ENCODE measurements at places on chromosomes 5 and 9.

DNA sequence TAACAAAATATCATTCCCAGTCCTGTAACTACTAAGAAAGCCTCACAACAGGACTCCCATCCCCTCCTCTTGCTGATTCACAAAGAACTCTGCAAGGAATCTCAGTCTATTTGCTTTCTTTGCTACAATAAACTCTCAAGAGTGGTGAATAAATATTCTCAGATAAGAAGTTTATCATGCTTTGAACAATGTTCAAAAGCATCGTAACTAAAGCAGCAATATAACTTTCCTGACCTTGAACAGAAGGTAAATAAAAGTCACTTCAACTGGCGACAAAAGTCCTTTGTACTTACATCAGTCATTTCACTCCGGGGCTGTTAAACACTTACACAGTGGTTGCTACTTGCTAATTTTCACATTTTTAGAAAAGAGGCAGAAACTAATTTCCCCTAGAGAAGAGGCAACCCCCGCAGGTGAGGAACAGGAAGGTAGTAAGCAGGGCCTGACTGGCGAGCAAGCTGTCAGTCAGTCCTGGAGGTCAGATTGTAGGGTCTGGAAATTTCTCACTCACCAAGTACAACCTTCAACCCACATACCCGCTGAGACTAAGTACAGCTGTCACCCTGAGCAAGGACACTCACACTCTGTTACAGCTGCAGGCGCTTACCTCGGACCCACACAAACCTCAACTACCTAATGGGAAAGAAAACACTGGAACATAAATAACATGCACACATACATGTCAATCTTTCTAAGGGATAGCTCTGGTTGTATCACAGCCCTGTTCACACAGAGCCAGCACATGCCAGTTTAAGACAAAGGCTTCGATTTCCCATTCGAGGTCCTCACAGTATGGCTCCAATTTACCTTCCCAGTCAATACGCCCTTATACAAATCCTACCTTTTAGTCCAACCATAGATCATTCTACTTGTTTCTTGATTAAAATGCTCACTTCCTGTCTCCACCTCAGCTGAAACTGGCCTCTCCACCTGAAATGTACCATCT lies 104.6 kb upstream of the RETREG1 start:
- no peak for DNase-seq

DNA sequence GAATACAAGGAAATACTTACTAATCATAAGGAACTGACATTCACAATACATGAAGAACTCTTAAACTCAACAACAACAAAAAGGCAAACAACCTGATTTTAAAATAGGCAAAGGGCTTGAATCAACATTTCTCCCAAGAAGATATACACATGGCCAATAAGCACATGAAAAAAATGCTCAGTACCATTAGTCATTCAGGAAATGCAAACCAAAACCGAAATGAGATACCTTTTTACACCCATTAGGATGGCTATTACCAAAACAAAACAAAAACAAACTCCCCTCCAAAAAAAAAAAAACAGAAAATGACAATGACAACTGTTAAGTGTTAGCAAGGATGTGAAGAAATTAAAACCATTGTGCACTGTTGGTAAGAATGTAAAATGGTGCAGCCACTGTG lies 104.1 kb upstream of the ZNF462 start:
- no peak for DNase-seq

GRCh38 chr5:179400020-179400419 lies 54.8 kb upstream of the ADAMTS2 start:
- no peak for DNase-seq

DNA sequence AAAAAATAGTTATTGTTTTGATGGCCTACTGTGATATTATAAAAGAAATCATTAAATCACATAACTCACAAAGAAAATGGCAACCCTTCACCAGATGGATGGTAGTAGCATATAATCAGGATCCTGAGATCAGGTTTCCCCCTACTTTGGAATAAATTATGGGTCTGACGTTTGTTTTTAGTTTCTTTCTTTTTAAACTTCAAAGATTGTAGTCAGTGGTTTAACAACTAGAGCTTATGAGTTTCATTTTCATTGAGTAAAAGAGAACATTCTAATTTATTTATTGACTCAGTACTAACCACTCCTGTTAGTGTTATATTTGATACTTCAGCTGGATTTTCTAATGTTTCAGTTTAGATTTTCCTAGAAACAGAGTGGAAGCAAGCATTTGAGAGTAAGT lies 218.0 kb upstream of the PCSK5 start:
- no peak for DNase-seq

GRCh38 chr5:111223101-111223786 lies 940 bp upstream of the CAMK4 start:
- no peak for DNase-seq

GRCh38 chr5:176901260-176902101 lies 2.3 kb upstream of the HK3 start:
- no peak for DNase-seq

DNA sequence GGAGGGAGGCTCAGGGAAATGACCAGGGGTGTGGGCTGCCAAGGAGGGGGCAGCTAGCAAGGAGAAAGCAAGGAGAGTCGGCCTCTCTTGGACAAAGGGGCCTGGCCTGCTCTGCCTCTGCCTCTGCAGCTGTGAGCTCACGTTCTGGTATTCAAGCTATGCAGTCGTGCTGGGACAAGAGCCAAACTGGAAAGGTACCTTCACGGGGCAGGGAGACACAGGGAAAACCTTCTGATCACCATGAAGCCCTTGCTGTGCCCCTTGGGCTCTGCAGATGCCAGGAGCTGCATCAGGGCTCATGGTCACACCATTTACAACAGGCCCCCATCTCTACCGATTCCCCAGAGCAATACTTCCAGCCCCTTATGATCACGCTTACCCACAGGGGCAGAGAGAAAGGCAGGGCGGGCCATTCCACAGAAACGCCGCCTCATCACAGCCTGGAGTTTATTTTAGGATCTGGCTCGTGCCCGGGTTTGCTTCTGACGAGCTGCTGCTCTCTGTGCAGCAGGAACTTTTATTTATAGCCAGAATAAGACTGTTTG lies 63.2 kb downstream of the PRRT1B start:
- DNase-seq: no peak

DNA sequence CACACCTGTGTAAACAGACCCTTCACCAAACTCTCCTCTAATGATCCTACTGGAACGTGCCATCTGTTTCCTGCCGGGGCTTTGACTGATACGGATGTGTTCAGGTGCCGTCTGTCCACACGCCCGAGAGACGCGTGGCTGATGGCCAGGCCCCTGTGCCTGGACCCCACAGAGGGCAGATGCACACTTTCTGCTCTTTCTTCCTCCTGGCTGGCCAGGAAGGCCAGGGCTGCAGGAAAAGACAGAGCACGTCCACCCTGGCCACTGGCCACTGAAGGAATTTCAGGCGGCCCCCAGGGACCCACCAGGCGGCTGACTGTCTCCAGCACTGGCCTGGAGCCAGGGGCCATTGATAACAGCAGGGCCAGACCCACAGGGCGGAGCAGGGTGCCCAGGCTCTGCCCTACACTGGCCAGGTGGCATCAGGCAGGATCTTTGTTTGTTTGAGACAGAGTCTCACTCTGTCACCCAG lies 3.6 kb upstream of the ENG start:
- no peak for DNase-seq

DNA sequence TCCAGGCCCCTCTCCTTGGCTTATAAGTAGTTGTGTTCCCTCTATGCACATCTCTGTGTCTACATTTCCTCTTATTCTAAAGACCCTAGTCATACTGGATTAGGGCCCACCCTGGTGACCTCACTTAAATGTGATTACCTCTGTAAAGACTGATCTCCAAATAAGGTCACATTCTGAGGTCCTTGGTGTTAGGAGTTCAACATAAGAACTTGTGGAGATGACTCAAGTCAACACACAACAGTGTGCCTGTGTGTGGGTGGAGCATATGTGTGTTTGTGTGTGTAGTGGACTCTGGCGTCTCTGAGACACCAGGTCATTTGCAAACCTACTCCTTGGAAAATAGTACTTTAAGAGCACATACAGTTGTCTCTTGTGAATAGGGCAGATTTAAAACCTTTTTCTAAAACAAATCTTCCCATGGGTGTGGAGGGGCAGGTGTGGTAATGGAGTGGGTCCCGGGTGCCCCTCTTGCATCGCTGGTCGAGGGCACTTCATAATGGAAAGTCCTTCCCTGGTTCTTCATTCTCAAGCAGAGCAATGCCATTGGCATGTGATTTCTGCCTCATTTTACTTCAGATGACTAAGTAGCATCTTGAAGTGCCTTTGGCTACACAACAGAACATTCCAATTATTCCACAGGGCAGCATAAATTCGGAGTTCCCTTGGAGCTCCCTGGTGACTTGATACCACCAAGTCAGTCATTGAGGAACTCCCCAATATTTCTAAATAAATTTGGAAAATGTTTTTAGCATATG lies 84.4 kb downstream of the C9orf152 start:
- DNase-seq: no peak

- no peak for DNase-seq
These were observed 43.9 kb upstream of the CEP72 start for GRCh38 chr5:568061-568781.

- DNase-seq: no peak
These were observed 6.1 kb upstream of the BARX1 start for GRCh38 chr9:93960971-93961841.

- DNase-seq: peak; percentile 87
These were observed 23.9 kb downstream of the IRF1 start for GRCh38 chr5:132466433-132467286.

- DNase-seq: no peak
These were observed 8.7 kb downstream of the FAM193B start for GRCh38 chr5:177545487-177546257.

- DNase-seq: no peak
These were observed 88.6 kb downstream of the ANKRD31 start for GRCh38 chr5:75148051-75148450.

GRCh38 chr9:126326228-126327005 lies at the start of gene MVB12B:
MVB12B (plus strand) TSS chr9:126326829; CDS start chr9:126326930, 101 bp downstream.
- DNase-seq: peak; percentile 63

GRCh38 chr5:15627647-15628046 lies 127.7 kb downstream of the FBXL7 start:
- no peak for DNase-seq

GRCh38 chr9:99922711-99923030 lies 16.2 kb downstream of the STX17 start:
- no peak for DNase-seq

DNA sequence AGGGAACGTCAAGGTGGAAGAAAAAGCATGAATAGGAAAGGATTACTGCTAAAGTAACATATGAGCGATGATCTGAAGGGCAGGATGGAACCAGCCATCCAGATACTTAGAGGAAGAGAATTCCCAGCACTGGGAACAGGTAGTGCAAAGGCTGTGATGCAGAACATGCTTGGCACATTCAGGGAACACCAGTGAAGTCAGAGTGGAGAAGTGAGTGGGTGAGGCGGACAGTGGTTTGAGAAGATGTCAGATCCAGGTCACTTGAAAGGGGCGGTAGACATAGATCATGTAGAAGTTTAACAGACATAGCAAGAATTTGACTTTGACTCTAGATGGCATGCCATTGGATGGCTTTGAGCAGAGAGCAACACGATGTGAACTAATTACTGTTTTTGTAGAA lies 374.2 kb downstream of the PDE4D start:
- DNase-seq: no peak

DNA sequence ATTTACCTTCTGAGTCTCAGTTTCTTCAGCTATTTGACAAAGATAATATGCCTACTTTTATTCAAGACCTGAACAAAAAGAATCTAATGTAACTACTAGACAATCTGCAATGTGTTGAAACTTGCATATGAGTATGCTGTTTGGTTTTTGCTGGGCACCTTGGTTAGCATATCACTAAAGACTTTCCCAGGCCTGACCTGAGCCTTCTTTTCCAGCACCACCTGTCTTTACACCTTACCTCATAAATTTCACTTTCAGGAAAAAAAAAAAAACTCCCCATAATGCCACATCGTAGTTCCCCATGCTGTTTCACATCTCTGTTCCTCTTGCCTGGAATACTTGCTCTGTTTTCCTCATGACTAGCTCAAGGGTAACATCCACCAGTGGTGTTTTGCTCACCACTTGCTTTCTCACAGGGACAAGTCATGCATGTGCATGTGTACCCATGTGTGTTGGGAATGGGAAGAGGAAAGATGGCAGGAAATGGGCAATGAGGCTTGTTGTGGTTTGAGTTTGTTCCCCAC lies 45.6 kb upstream of the TLE4 start:
- DNase-seq: no peak

GRCh38 chr5:65078331-65078730 lies 309.6 kb downstream of the CWC27 start:
- no peak for DNase-seq

- no peak for DNase-seq
These were observed 142.6 kb upstream of the ST8SIA4 start for GRCh38 chr5:101045689-101046088.

- peak; percentile 76 for DNase-seq
These were observed 709 bp downstream of the UAP1L1 start for GRCh38 chr9:137077758-137078693.

DNA sequence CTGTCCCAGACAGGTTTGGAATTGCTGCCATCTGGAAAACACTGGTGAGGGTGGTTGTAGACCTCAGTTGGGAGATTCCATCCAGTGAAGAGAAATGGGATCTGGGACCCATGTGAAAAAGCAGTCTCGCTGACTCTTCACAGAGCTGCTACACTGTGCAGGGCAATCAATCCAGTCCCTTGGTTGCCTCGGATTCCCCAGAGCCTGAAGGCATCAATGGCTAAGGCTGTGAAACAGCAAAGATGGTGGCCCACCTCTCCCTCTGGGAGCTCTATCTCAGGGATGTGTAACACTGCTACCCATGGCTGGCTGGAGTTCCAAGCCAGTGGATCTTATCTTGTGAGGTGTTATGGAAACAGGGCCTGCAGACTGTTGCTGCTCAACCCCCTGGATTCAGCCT lies 256.1 kb downstream of the TMEM38B start:
- no peak for DNase-seq

DNA sequence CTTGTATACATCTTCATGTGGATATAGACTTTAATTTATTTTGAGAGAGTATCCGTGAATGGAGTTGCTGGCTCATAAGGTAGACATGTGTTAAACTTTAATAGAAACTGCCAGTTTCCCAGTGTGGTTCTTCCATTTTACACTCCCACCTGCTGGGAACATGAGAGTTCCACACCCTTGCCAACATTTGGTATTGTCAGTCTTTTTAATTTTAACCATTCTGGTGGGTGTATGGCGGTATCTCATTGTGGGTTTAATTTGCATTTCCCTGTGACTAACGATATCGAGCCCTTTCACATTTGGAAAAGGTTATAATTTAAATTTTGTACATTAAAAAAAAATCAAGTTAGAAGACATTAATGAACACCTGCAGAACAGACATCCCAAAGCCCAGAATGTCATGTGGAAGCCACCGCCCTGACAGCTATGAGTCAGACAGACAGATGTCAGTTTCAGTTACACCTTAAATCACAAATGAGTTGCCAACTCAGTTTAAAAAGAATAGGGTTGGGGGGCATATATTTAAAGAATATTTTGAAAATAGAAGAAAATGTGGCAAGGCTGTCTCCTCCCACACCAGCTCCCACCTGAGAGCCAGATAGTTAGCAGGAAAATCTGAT lies 36.9 kb downstream of the ANKRD33B start:
- DNase-seq: no peak
